ENCODE measurements at places on chromosomes 1 and 21. TPM values are rescaled to one million over a fixed set of nuclear protein-coding genes. Genes with fewer than 3 reads are reported as not detected.

The ZBTB8OS gene
- total RNA-seq: 40.8 TPM

The TRIM63 gene
- not detected for total RNA-seq

The TM2D1 gene
- 49.6 TPM for total RNA-seq

The CSMD2 gene
- not detected for total RNA-seq

The LAMB3 gene
- 652 TPM for total RNA-seq

The DRAXIN gene
- not detected for total RNA-seq

The OR6K3 gene
- total RNA-seq: not detected

The CNST gene
- total RNA-seq: 4.9 TPM

The ADGRB2 gene
- total RNA-seq: 1.4 TPM

Data from airway epithelial cell (primary cell).